ENCODE measurements at places on chromosomes 11 and 22.

- DNase-seq, result no peak
Observed at GRCh38 chr11:93464927-93465540, 78.2 kb downstream of the SMCO4 start.

DNA sequence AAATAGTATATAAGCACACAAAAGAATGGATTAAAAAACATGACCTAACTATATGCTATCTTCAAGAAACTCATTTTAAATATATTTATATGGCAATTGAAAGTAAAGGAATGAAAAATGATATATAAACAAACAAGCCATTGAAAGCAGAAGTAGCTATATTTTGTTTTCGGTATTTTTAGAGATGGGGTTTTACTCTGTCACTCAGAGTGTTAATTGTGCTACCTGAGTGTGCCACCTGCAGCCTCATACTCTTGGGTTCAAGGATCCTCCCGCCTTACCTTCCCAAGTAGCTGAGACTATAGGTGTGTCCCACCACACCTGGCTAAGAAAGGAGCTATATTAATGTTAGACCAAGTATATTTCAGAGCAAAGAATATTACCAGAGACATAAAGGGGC lies 624.1 kb downstream of the BUD13 start:
- DNase-seq, result no peak

- DNase-seq, result peak; percentile 20
Observed at GRCh38 chr11:35617687-35618496, at the start of gene FJX1. TSS of gene FJX1 (plus strand) at chr11:35618460. CDS start at chr11:35618637, 177 bp downstream.

- DNase-seq, result no peak
Observed at GRCh38 chr11:45921561-45922424, 663 bp upstream of the LARGE2 start.

GRCh38 chr22:38313384-38313955 lies 3.8 kb downstream of the CSNK1E start:
- no peak for DNase-seq

GRCh38 chr22:17946662-17947367 lies 77.5 kb downstream of the MICAL3 start:
- no peak for DNase-seq

Measured in stimulated activated CD4-positive, alpha-beta T cell treated with anti-CD3 and anti-CD28 coated beads, Interleukin-1b, Interleukin-23, amount 100 ng/mL, for 4 hours (primary cell).